ENCODE measurements at places on chromosomes 4 and X. TPM values are rescaled to one million over a fixed set of nuclear protein-coding genes. Genes with fewer than 3 reads are reported as not detected.
A peak's percentile ranks its signal among the peaks of the same experiment; 100 is the strongest.

GRCh38 chr4:136818811-136819330, 713.4 kb downstream of the PCDH18 start:
- no peak for DNase-seq

- no peak for DNase-seq
Measured at GRCh38 chr4:26069218-26069617, 155.2 kb downstream of the SMIM20 start.

- DNase-seq: peak; percentile 54
Measured at GRCh38 chr4:120869613-120870278, 52.8 kb downstream of the PRDM5 start.

GRCh38 chr4:164779811-164780216, 25.9 kb downstream of the SMIM31 start:
- no peak for DNase-seq

RNF175 gene
- polyA plus RNA-seq: 5.9 TPM

AFF1 gene
- polyA plus RNA-seq: 30.9 TPM

CCKAR gene
- polyA plus RNA-seq: 0.23 TPM
